ENCODE measurements at places on chromosomes 1 and 21. TPM values are rescaled to one million over a fixed set of nuclear protein-coding genes. Genes with fewer than 3 reads are reported as not detected.

Gene SYT6
- 12.6 TPM for total RNA-seq

Gene GNAT2
- total RNA-seq, result not detected

Gene OR2T6
- not detected for total RNA-seq

Gene JUN
- total RNA-seq, result 51.8 TPM

Gene CASQ1
- 4.9 TPM for total RNA-seq

Gene SPRR3
- not detected for total RNA-seq

Gene SDCCAG8
- 110 TPM for total RNA-seq

Gene SLC30A2
- not detected for total RNA-seq

Gene PLA2G2D
- not detected for total RNA-seq

Gene ADGRL2
- total RNA-seq, result 120 TPM

Gene SH3BGR
- total RNA-seq, result 1.6 TPM

DNA sequence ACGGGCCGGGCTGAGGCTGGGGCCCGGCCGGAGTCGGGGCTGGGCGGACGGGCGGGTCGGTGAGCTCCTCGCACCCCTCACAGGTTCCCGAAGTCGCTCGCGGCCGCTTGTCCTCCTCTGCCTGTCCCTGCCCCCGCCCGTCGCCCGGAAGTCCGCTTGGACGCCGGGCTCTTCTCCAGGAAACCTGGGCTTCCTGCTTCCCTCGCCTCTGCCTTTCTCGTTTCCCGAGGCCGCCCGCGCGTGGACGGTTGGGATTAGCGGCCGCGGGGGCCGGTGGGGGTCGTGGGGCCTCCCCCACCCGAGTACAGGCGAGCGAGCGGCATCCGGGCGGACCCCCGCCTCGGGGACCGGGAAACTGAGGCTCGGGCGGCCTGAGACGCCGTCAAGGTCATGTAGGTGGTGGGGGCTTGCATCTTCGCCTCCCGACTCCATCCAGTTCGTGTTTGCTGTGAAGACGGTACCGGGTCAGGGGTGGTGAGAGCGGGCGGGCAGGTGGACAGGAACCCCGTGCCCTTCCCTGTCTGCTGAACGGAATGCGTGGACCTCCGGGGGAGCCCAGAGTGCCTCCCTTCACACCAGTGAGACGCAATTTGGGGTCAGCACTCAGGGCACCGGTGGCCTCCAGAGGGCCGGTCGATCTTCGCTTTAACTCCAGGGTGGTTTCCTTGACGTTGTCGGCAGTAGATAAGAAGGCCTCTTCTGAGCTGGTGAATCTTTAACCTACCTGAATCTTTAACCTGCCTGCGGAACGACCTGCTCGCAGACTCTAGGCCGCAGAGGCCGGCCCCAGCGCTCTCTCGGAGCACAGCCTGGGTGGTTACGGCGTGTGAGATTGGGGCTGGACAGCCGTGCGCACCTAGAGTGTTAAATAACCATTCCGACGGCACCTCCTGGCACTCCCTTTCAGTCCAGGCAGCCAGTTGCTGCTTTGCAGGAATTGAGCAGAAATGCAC is 686 bp downstream of the ARF1 start:
- peak; percentile 77 for DNase-seq

- DNase-seq, result no peak
Measured at GRCh38 chr21:40129809-40130208, 262.6 kb downstream of the PCP4 start.

- no peak for DNase-seq
Measured at GRCh38 chr1:246417152-246417812, 89.8 kb downstream of the SMYD3 start.

- DNase-seq, result no peak
Measured at GRCh38 chr1:27614625-27615344, 10.8 kb upstream of the AHDC1 start.

DNA sequence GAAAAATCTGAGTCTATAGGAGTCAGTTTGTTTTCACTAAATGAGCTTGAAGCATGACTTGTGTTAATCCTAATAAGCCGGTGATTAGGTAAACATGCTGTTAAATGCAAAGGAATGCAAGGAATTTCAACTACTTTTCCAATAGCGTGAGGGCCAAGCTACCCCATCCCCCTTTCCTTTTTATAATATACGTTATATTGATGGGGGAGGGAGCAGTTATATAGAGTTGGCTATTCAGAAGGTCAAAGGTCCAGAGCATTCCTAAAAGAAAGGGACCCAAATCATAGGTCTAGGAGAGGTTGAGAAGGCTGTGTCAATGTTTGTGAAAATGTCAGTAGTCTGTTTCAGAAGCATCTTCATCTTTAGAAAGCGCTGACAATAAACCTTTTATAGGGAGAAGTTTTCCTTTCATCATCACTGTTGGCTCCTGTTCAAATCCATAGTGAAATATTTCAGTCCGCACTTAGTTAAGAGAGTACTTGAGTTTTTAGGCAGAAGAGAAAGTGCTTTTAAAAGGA is 3.8 kb downstream of the CCN1 start:
- no peak for DNase-seq

DNA sequence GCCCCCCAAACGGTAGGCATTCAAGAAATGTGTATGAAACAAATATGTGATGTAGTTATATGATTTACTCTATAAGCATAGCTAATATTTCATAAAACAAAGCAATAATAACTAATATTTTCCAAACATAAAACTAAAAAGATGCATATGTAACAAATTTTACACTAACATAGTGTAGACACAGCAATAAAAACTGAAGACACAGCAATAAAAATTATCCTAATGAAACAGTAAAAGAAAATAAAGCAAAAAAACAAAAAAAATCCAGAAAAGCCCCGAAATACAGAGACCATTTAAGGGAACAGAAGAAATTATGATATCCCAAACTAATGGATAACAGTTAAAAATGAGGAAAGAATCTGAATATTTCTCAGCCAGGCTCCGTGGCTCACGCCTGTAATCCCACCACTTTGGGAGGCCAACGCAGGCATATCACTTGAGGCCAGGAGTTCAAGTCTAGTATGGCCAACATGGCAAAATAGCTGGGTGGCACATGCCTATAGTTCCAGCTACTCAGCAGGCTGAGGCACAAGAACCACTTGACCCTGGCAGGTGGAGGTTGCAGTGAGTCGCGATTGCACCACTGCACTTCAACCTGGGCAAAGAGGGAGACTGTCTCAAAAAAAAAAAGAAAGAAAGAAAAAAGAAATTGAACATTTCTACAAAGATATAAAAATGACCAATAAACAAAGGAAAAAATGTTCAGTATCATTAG is 38.2 kb upstream of the PSMG1 start:
- no peak for DNase-seq

DNA sequence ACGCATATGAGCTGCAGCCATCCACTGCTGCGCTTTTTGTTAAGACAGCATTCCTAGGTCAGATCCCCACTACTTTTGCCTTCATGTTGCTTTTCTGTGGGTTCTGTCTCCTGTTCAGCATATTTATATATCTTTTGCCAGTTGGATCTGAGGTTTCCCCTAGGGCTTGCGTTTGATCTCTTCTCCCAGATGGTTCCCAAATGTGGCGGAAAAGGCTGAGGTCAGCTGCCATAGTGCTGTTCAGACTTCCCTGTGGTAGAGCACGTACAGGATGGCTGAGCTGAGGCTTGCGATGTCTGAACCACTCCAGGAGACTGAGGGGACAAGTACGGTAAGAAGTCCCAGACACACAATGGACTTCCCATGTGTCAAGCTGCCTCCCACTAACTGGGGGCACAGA is 39.8 kb downstream of the COL6A1 start:
- DNase-seq, result no peak

DNA sequence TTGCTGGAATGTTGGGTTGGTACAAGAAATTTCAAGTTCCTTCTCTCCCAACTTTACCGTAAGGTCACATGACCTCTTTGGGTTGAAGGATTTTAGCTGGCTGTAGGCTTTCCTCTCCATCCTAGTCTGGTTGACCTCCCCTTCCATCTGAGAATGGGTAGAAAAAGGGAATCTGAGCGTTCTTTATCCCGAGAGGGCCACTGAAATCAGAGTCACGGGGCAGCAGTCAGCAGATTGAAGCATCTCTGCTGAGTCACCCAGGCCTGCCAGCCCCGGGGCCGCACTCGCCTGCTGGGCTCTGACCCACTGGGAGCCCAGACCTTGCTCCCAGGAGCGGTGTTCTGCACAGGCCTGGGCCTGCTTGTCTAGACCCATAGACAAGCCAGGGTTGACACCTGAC is 31.0 kb downstream of the TMCC2 start:
- DNase-seq, result peak; percentile 66

GRCh38 chr1:106022312-106022902 is 1034.1 kb upstream of the PRMT6 start:
- no peak for DNase-seq
